ENCODE measurements at places on chromosomes 11 and 22.

DNA sequence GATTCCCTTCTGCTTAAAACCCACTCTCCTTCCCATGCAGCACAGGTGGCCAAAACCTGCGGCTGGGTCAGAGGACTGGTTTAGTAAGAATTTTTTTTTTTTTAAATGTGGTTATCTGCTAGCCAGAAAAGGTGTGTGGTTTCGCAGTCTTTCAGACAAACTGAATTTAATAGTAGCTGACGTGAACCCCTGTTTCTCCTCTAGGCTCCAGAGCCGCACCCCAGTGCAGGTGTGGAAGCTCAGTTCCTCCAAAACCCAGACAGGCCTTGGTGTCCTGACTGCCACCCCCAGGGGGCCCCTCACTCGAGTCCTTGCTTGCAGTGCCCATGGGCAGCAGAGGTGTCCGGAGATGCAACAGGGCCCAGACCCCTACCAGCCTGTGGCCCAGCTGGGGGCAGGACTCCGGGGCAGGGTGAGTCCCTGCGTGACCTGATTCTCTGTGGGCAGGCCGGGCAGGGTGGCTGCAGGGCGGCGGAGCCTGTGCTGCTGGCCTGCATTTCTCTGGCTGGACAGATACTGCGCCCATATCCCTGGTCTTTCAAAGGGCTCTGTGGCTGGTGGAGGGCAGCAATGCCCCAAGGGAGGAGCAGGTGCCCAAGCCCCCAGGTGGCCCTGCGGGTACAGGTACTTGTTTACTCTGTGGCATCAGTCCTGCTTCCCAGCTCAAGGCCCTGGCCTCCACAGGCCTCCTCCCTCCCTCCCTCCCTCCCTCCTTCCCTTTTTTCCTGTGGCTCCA is 15.2 kb downstream of the KCNQ1 start:
- DNase-seq, result no peak

DNA sequence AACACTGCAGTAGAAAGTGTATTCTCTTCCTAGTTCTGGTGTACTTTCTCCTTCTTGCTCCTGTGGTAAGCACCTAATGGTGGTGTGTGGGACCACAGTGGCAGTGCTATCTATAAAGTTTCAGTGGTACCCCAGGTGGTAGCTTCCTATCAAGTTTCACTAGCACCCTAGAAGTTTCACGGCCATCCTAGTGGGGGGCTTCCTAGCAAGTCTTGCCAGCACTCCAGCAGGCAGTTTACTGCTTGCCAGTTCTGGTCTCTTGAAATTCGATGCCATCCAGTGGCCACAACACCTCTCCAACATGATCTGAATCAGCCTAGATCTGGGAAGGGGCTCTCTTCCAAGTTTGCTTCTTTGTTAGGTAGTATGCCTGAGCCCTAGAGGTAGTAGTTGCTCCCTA is 229.6 kb downstream of the SWAP70 start:
- DNase-seq, result no peak

GRCh38 chr11:79232346-79232745 is 208.5 kb downstream of the TENM4 start:
- no peak for DNase-seq

GRCh38 chr22:43044290-43044712 is 29.4 kb upstream of the PACSIN2 start:
- no peak for DNase-seq

DNA sequence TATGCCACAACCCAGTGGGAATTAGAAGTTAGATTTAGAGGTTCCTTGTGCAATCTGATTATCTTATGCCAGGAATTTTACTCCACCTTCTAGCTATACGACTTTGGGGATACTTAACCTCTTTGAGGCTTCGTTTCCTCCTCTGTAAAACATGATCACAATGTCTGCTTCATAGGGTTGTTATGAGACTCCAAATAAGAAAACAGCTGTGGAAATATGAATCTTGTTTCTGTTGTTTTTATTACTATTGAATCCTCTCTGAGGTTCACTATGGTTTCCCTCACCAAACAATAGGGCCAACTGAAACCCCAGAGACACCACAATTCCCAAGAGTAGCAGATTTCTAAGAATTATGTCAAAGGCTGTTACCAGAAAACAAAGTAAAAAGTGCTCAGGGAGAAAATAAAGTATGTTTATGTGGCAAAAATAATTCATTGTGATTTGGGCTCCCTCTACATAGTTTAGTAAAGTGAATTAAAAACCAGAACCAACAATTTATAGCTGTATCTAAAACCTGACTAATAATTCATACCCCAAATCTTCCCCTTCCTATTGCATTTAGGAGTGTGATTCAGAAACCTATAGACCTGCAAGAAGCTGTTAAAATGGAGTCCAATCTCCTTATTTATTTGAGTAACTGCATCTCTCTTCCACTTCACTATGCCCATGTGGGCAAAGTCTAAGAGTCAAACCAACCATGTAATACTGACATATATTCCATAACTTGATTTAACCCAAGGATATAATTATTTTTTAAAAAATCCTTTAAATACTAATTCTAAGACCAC is 38.4 kb downstream of the AMBRA1 start:
- no peak for DNase-seq

- DNase-seq, result no peak
These were observed 38.3 kb downstream of the WT1 start for GRCh38 chr11:32396991-32397390.

DNA sequence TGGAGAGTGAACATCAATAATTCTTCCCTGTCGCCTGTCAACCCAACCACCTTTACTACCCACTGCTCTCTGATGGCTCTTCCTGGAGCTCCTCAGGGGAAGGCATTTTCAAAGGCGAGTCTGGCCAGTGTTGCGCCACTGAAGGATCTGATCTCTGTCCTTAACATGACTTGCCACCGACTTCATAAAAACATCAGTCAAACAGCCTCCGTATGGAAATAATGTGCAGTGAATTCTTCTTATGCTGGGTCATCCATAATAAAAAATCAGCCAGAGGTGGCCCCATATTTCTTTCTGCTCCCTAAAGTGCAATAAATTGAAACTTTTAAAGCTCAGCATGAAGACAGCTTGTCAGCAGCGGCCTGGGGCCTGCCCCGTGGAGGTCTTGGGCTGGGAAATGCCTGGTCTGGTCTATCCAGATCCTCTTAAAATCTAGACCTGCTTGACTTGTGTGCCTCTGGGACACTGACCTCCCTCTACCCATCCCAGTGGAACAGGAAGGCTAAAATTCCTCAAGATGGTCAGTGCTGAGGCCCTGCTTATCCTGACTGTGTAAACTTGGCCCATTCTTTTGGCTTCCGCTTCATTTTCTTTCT is 199.5 kb downstream of the MYO18B start:
- no peak for DNase-seq

DNA sequence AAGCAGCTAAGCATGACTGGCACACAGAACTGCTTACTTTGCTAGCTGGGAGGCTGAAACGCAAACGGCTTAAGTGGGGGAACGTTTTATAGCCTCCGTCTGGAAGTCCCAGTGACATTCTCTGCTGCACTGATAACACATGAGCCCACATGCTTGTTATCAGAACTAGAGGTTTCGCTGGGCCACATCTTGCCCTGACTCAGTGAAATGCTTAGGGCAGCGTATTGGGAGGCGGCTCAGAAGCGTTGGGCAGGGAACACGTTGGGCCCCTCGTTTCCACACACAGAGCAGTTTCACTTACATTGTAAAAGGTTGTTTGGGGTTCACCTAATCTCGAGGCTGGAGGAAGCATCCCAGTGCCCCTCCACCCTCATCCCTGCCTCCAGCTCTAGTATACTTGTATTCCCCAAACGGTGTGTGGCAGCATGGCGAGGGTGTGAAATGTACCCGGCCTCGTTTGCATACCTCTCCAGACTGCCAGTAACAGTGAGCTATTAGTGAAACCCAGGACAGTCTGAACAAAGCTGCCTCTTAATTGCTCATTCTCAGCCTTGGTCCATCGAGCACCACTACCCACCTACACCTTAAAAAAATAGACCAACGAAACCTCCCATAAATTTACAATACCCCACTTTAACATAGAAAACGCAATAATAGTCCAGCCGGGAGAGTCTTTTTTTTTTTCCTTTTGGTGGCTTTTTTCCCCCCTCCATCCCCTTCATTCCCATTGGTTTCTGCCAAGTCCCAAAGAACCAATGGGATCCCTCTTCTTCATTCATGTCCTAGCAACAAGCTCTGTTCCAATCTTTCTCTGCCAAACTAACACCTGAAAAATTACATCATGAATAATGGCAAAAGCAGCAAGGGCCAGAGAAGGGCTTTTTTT is 218.8 kb upstream of the SORL1-AS1 start:
- peak; percentile 63 for DNase-seq

- DNase-seq, result no peak
These were observed 10.3 kb upstream of the NEFH start for GRCh38 chr22:29469755-29470154.

- DNase-seq, result no peak
These were observed 723 bp downstream of the CACNG2 start for GRCh38 chr22:36702842-36703215.

All from kidney epithelial cell (primary cell).